ENCODE measurements at places on chromosomes 2 and 18. TPM values are rescaled to one million over a fixed set of nuclear protein-coding genes. Genes with fewer than 3 reads are reported as not detected.
A peak's percentile ranks its signal among the peaks of the same experiment; 100 is the strongest.

GRCh38 chr2:155294358-155294757 lies 595.9 kb downstream of the KCNJ3 start:
- no peak for DNase-seq

DNA sequence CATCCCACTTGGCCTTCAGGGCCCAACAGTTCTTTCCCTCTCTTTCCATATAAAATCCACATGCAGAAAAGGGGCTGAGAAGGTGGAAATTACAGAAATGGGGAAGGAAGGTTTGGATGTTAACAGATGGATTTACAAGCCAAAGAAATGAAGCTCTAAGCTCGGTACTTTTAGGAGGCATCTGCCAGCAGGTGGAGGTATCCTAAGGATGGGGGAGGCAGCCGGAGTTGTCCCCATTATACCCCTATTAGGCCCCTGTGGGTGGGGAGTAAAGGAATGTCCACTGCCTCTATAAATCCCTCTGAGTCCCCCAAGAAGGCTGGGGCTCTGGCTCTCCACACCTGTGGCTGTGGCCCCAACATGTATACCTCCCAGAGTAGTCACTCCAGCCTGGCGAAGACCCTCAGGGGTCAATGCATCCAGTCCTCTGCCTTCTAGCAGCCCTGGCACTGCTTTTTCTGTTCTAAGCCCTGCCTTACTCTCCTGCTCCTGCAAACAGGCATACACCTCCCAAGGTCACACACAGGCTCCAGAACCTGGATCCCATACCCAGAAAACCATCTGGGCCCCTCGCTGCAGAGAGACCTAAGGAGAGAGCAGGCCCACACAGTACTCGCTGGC lies 1.2 kb downstream of the FBXO41 start:
- no peak for DNase-seq

- no peak for DNase-seq
These were observed 76.5 kb upstream of the SLC35G4 start for GRCh38 chr18:11532758-11533512.

The ANKRD29 gene
- 0.93 TPM for polyA plus RNA-seq

DNA sequence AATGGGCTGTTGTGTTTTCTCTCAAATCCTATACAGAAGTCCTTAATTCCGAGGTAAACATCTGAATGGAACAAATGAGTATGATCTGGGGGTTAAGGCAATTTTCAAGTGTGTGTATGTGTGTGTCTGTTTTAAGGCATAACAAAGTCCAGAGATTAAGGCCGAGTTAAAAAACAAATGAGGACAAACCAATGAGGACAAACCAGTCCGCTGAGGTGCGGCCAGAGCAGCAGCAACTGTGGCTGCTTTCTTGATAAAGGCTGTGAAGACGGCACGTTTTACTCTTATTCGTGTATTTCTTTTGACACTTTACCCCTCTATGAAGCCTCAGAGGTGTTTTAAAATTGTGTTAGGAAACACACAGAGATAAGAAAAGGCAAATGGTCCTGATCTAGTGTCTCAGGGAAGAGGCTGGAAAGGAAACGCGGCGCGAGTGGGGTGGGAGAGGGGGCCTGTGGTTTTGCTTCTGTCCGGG lies 495 bp upstream of the GULP1 start:
- DNase-seq, result no peak

- no peak for DNase-seq
These were observed 441.5 kb upstream of the POU3F3 start for GRCh38 chr2:104412384-104412783.

The SH3BP4 gene
- 33.7 TPM for polyA plus RNA-seq

DNA sequence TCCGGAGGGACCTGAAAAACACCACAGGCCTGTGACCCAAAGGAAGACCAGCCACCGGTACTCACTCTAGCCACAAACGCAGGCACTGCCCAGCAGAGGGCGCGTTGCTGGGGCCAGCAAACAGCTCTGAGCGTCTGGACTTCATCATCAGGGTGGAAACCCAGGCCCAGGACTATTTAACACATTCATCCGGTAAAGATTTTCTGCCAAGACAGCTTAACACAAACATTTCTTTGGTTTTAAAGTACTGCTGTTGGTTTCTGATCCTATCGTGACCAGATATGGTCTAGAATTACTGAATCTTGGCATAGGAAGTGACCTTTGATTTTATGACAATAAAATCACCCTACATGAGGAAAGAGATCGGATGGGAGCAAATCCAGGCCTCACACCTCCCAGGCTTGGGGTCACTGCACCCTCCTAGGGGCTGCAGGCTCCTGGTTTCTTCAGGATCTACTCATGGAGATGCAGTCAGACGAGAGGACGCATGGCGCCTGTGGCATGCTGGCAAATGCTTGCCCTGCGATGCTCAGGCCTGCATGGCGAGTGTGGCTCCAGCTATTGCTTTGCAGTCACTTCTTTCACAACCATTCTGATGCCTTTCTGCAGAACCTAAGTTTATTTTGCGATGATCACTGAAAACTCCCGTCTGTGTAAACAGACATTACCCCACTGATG lies 130.4 kb downstream of the COL4A4 start:
- peak; percentile 50 for DNase-seq

- DNase-seq, result no peak
These were observed 591.6 kb downstream of the ERBB4 start for GRCh38 chr2:211946960-211947359.

DNA sequence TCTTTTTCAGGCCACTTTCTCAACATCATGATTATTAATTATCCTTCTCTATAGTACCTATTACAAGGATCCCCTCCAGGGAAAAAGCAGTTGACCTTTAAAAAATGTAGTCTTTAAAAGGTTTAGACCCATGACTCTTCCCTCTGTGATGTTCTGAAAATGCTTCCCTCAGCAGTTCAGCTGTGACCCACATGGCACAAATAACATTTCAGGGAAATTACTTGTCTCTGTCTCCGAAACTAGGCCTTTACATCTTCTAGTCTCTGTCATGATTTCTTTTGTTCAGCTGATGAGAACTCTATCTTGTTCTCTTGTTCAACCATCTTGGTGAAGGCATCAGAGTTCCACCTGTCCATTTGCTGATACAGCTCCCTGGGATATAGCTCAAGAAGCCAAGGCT lies 28.3 kb downstream of the LGALSL start:
- DNase-seq, result no peak

The EVX2 gene
- polyA plus RNA-seq, result not detected

GRCh38 chr2:161166538-161167409 lies 6.5 kb downstream of the TANK start:
- DNase-seq, result no peak

- DNase-seq, result no peak
These were observed 120.8 kb downstream of the GLI2 start for GRCh38 chr2:120856421-120856862.

DNA sequence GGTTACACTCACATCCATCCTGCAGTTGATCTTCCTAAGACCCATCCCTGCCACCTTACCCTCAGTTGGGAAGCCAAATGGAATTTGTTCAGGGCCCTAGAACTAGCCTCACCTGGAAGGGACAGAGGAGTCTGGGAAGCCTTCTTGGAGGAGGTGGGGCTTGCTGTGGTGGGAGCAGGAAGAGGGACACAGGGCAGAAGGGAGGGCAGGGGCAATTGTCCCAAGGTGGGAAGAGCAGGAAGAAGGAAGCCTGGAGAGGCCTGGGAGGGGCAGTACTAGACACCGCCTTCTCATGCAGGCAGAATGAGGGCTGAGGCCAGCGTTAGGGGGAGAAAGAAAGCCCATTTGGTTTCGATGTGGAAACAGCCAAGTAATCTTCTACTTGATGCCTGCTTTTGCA lies 34.1 kb upstream of the ASPRV1 start:
- DNase-seq, result no peak

Measured in left kidney (tissue), 8 donors.